ENCODE measurements at places on chromosomes 16 and 17.
A peak's percentile ranks its signal among the peaks of the same experiment; 100 is the strongest.

DNA sequence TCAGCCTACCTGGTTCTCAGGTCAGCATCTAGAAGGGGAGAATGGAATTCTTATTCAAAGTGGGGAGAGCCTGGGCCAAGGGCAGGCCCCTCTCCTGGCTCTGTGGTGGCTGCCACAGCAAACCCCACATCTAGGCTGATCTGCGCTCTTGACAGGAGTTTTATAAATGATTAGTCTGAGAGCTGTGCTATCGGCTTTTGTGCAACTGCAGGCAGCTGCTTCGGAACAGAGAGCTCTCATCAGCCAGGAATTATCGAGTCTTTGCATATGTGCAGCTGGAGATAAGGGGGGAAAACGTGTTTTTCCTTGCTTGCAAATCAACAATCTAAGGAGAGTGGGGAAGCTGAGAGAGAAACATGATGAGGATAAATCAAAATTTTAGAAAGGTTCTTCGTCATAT, 91.7 kb downstream of the HS3ST3A1 start:
- no peak for DNase-seq

GRCh38 chr16:22235839-22236745, 30.0 kb downstream of the EEF2K start:
- DNase-seq, result no peak

GRCh38 chr17:80785477-80786178, 206.0 kb upstream of the CHMP6 start:
- no peak for DNase-seq

DNA sequence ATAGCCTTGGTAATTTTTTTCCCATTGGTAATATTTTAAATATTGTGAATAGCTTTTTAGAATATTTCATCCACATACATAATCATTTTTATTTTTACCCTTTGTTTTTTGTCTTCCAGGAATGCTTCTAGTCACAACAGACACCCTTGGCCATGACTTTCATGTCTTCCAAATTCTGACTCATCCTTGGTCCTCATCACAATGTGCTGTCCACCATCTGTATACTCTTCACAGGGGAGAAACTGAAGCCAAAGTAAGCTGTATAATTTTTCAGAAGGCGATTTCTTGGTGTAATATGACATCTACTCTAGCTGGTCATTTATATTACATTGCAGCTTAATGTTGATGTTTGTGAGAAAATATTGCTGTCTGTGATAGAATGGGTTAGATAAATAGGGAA, 269.4 kb downstream of the BCAS3 start:
- DNase-seq, result no peak

DNA sequence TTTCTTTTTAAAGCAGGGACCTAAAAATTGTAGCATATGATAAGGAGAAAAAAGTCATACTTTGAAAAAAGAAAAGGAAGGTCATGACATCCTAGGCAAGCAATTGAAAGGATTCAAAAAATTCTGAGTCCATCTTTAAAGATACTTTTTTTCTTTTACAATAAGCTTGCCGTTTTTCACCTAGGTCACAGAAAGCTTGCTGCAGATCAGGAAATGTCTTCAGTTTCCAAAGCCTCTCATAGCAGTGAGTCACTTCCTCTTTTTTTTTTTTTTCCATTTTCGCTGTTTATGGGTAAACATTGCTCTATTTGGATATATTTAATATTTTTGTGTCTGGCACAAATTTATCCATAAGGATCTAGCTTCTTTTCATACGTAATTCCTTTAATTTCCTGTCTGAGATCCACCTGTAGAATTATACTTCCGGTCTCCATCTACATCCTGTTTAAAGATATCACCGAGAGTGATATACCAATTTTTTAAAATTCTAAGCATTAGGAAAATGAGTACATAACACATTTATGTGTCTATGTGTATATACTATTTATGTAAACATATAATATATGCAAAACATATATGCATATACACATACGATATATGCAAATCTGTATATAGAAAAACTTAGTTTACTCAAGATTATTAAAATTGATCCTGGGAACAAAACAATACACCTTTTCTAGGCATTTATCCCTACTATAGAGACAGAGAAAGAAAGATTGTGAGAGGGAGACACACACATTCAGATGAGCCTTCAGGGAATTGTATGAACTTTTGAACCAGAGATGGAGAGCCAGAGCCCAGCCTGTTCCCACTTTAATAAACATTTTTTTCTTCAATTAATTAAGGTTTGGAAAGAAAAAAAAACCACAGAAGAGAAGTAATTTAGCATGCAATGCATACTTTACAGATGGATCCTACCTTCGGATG, 134.4 kb downstream of the SKAP1 start:
- no peak for DNase-seq

DNA sequence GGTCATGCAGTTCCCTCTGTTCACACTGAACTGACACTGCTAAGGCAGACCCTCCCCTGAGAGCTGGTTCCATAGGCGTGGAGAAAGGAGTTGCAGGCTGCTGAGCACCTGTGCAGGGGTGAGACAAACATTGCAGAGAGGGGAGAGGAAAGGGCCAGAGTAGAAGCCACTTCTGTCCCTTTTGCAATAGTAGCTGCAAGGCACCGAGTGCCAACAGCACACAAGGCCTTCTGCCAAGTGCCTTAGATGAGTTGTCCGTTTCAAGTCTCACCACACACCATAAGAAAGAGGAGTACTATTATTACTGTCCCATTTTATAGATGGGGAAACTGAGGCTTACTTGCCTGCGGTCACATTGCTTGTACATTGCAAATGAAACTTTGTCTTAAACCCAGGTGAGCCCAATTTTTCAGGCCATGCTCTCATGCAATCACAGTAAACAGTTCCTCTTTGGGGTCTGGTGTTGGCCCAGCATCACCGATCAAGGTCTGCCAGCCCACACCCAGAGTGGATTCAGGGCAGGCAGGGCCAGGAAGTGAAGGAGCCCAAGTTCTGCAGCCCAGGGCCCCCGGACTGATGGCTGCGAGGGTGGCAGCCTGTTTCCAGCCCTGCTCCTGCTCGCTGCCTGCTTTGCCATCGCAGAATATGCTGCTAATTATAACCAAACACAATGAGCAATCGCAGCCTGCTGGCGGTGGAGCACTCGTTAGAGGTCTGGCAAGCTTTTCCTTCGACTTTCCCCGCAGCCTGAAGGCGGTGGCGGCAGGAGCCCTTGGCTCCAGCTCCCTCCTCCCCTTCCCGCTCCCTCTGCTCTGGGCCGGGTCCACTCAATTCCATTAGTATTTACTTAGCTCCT, 36.8 kb upstream of the DYNLL2 start:
- no peak for DNase-seq

DNA sequence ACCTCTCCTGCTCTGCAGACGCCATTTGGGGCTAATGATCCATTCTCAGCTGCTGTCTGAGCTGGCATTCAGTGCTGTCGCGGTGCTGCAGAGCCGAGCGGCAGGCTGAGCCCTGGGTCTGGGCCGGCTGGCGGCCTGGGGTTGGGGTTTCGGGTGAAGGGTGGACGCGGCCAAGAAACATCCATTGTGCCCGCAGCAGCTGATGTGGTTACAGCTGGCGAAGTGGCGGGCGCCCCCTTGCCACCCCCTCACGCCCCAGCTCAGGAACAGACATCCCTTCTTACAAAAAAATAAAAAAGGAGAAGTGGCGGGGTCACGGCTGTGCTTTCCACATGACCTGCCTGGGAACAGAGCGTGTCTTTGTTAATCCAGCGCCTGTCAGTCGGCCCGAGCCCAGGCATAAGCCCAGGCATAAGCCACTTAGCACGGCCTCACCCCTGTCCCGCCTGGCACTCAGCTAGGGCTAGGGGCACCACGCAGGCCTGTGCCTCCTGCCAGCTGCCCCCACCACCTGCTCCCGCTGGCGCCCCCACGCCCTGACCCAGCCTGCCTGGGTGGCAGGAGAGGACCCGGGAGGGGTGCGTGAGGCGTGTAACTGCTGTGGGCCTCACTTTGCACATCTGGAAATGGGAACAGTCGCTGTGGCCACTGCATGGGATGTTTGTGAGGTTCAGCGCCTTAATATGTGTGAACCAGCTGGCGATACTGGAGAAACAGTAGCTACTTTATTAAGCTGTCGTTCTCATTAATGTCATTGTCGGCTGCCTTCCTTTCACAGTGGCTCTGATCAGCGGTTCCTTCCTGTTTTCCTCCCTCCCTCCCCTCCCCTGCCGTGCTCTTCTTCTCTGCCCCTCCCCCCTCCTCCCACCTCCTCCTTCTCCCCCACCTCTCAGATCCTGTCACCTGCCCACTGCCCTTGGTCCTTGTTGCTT, 197.7 kb upstream of the CIBAR2 start:
- no peak for DNase-seq

DNA sequence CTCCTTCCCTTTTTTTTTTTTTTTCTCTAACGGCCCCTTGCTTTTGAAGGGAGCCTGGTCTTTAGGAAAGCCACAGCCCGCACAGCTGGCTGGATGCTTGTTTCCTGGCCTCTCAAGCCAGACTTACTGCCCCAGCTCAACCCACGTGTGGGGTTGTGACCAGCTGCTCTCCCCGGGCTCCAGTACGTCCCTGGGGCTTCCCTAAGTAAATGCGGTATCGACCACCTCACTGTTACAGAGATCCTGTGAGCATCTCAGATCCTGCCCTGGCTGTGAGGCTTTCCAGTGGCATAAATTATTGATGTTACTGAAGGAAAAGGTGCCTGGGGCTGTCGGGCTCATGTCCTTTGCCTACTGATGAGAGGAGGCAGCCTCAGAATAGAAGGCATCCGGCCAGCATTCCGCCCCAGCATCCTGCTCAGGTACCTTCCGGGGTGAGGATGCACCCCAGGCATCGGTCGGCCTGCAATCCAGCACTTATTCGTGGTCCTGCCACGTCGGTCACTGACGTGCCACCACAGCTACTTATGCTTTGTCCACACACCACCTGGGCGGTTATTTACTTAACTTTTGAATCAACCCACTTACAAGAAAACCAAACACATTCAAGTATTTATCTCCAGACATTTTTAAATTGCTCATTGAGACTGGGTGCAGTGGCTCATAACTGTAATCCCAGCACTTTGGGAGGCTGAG, 9.6 kb downstream of the GPRC5B start:
- no peak for DNase-seq

DNA sequence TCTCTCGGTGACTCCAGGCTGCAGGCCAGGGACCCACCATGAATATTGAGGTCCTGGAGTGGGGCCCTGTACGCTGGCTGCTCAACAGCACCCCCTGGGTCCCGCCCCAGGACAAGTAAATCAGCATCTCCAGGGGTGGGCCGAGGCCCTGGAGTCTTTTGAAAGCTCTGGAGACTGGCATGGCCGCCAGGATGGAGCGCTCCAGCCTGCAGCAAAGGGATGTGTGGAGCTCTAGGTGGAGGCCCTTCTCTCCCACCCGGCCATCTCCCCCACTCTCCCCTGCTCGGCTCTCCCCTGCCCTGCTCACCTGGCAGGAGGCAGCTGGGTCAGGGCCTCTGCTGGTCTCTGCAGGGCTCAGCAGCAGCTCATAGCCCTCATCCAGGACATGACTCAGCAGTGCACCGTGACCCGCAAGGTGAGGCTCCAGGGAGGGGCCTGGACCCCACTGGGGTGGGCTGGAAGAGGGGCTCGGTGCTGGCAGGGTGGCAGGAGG, 16.6 kb downstream of the SGSH start:
- DNase-seq, result no peak

GRCh38 chr16:4945560-4946502, 8.9 kb upstream of the PPL start:
- peak; percentile 41 for DNase-seq

DNA sequence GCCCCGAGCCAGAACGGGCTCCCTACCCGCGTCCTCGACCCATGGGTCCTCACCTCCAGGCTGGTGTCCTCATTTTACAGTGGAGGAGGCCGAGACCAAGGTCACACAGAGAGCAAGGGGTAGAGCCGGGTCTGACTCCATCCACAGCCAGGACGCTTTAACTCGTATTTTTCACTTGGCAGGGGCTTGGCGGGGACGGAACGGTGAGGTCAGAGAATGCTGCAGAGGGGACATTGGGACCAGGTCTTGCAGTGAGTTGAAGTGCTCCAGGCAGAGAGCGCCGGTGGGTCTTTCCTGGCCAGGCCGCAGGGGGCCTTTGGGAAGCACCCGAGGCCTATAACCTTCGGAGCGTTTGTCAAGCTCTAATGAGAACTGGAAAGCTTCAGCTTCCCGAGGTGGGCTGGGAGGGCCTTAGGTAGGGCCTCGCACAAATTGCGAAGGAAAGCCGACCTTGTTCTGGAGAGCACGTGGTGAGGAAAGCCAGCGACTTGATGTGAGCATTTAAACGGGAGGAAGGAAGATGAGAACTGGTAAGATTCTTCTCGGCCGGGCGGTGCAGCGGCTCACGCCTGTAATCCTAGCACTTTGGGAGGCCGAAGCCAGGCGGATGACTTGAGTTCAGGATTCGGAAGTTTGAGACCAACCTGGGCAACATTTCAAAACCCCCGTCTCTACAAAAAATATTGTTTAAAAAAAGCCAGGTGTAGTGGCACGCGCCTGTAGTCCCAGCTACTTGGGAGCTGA, 908 bp upstream of the CLUH start:
- no peak for DNase-seq

GRCh38 chr17:43524945-43525575, 21.1 kb downstream of the ETV4 start:
- DNase-seq, result no peak

DNA sequence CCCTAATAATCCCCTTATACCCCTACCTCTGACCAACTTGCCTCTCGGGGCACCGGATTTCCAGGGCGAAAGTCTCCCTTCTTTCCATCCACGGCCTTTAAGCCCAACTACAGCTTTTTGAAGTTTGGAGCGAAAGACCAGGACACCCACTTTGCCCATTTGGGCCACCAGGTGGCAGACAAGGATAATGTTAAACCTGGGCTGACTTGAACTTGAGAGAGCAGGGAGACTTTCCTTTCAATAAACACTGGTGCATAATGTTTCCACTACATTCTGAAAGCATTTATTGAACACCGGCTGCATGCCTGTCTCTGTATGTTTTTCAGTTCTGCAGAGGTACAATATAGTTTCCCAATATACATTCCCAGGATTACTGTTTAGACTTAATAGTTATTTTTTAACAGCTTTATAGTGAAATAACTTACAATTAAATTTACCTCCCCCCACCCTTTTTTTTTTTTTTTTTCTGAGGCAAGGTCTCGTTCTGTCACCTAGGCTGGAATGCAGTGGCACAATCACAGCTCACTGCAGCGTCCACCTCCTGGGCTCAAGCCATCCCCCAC, 6.9 kb upstream of the CES3 start:
- DNase-seq, result peak; percentile 80

Data from 8988T (cell line).